G401 (cell line): ENCODE measurements at places on chromosomes 13 and 19. TPM values are rescaled to one million over a fixed set of nuclear protein-coding genes. Genes with fewer than 3 reads are reported as not detected.
A peak's percentile ranks its signal among the peaks of the same experiment; 100 is the strongest.

CEACAM1 gene
- 0.31 and 1.3 TPM in 2 replicates for total RNA-seq

- no peak for DNase-seq
These were observed 59.6 kb downstream of the COL4A2 start for GRCh38 chr13:110366733-110367132.

GRCh38 chr13:50069261-50069660 is 54.0 kb downstream of the KCNRG start:
- DNase-seq: no peak

DNA sequence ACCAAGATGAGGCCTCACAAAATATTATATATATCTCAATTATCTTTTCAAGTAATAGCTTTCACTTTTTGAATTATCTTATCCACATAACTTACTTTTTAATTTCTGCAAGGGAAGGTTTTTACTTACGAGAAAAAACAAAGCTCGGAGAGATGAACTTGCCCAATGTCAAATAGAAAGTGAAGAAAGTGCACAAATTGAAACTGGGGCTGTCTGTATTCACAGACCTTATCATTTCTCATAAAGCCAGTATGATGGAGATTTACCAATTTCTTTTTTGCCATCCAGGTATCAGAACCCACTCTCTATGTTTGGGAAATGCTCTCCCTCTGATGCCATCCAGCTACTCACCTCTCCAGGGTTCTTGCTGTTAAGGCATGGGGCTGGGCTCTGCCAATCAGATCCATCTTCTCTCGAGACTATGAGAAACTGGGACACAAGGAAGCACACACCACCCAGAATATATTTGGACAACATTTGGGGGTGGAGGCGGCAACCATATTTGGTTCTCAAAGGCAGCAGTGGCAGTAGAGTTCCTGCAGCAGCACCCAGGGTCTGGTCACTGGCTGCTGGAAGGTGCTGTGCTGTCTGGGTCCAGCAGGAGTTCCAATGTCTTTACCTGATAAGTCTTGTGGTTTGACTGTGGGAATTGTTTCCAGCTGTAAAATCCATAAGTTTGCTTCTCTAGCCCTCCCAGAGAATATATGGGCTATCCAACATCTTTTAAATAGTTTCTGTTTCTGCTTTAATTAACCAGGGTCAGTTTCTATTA is 45.8 kb upstream of the SCEL start:
- no peak for DNase-seq

NDUFA7 gene
- total RNA-seq: 39.8 and 59.0 TPM in 2 replicates

GRCh38 chr19:47230054-47230920 is 712 bp downstream of the BBC3 start:
- peak; percentile 50 for DNase-seq

ANGPTL8 gene
- not detected in 2 replicates for total RNA-seq

CRLF1 gene
- total RNA-seq: 148 and 169 TPM in 2 replicates

DNA sequence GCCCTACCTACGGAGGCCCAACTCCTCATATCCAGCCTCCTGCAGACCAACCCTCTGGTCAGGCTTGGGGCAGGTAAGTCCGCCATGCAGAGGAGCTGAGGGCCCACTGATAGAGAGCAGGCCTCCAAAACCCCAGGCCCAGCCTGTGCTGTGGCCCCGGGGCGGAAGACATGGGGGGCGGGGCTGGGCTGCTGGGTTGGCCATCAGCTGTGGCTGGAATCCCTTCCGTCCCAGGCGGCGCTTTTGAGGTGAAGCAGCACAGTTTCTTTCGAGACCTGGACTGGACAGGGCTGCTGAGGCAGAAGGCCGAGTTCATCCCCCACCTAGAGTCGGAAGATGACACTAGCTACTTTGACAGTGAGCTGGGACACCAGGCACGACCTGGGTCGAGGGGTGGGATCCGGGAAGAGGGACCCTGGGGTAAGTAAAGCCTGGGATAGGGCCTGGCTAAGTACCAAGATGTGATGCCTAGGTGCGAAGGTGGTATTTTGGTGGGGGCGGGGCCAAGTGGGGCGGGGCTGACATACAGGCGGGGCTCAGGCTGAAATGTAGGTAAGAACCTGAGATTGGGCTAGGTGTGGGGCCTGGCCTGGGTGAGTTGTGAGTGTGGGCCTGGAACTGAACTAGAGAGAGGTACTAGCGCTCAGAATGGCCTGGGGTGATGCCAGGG is 15.4 kb downstream of the DNASE2 start:
- no peak for DNase-seq

- DNase-seq: peak; percentile 97
These were observed 13.9 kb upstream of the MKNK2 start for GRCh38 chr19:2064788-2065524.

RFXAP gene
- total RNA-seq: 11.6 and 12.6 TPM in 2 replicates

FFAR3 gene
- total RNA-seq: not detected in 2 replicates

DNA sequence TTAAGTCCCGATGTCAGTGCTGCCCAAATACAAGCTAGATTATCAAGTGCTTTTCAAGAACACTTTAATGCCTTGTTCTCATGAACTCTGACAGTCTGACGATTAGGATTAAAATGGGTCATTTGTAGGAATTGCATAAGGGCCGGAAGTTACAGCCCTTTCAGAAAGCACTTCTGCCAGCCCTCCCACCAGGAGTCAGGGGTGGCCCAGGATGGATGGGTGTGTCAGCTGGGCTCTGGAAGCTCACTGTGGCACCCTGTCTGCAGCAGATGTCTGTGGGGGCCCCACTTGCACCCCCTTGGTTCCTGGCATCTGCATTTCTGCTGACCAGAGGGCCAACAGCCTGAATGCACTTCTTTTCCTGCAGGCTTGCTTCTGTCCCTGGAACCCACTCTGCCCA is 712.7 kb downstream of the UQCRFS1 start:
- DNase-seq: no peak

- DNase-seq: peak; percentile 45
These were observed 9.1 kb upstream of the LILRB5 start for GRCh38 chr19:54266133-54266532.

GRCh38 chr13:48110132-48110868 is 15.4 kb upstream of the MED4 start:
- DNase-seq: no peak

DNA sequence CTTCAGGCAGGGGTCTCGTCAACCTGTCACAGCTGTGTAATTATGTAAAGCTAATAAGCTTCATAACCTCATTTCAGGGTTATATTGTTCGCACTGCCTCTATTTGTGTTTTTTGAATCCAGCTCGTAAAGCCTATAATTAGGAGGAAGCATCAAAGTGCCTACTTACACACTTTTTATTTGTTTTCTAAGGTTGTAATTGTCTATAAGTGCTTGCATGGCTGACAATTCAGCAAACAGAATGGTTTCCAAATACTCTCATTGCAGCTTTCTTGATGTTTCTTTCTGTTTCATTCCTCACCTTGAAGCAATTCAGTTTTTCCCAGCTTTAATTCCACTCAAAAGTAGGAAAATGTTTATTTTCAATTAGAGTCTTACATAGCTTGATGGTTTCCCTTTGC is 336.3 kb downstream of the HS6ST3 start:
- no peak for DNase-seq

GRCh38 chr13:113477724-113478123 is 12.8 kb downstream of the DCUN1D2 start:
- DNase-seq: no peak

KDELR1 gene
- 137 and 145 TPM in 2 replicates for total RNA-seq

DNA sequence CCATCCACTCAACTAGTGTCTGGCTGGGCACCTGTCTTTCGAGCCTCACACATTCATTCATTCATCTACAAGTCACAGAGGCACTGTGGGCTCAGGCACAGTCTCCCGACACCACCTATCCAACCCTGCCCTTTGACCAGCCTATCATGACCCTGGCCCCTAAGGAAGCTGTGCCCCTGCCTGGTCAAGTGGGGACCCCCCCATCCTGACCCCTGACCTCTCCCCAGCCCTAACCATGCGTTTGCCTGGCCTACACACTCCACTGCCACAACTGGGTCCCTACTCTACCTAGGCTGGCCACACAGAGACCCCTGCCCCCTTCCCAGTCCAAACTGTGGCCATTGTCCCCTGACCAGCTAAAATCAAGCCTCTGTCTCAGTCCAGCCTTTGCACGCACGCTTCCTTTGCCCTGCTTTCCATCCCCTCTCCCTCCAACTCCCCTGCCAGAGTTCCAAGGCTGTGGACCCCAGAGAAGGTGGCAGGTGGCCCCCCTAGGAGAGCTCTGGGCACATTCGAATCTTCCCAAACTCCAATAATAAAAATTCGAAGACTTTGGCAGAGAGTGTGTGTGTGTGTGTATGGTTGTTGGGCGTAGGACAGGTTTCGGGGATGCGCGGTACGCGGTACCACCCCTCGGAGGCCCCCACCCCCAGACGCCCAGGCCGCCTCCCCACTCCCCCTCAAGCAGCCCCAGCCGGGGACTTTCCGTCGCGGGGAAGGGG is 404 bp upstream of the IL27RA start:
- no peak for DNase-seq

GRCh38 chr19:47663911-47664771 is 49.1 kb upstream of the EHD2 start:
- DNase-seq: peak; percentile 59

APOC4 gene
- not detected in 2 replicates for total RNA-seq

TINCR gene
- total RNA-seq: not detected in 2 replicates

SARS2 gene
- 34.2 and 43.0 TPM in 2 replicates for total RNA-seq

DNA sequence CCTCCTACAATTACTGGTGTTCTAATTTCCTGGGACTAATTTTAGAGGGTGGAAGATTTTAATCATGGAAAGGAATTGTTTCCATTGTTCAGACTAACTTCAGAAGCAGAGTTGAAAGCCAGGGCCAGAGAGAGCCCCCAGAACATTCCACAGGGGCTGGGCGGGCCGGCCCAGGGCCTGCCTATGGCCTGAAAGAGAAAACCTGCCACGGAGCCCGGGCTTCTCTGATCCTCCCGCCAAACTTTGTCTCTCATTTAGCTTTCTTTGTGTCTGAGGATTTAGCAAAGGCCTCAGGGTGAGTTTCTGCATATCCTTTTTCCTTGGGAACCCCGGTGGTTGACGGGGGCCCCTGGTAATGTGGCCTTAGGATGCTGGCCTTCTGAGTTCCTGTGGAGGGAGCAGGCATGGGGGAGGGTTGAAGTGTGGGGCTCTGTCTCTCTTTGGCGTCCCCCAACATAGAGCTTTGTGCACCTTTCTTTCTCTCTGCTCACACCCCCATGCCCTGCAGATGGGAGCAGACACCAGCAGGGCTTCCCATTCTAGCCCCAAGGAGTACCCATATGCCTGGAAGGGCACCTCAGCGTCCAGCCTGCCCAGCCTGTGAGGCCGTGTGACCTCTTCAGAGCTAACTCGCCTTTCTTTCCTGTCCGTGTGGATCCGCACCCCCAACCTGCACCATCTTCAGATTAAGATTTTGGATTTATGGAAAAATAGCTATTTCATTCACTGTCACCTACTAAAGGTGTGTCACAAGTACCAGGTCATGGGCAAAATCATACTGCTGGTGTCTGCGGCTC is 539.5 kb downstream of the FGF9 start:
- no peak for DNase-seq

DNA sequence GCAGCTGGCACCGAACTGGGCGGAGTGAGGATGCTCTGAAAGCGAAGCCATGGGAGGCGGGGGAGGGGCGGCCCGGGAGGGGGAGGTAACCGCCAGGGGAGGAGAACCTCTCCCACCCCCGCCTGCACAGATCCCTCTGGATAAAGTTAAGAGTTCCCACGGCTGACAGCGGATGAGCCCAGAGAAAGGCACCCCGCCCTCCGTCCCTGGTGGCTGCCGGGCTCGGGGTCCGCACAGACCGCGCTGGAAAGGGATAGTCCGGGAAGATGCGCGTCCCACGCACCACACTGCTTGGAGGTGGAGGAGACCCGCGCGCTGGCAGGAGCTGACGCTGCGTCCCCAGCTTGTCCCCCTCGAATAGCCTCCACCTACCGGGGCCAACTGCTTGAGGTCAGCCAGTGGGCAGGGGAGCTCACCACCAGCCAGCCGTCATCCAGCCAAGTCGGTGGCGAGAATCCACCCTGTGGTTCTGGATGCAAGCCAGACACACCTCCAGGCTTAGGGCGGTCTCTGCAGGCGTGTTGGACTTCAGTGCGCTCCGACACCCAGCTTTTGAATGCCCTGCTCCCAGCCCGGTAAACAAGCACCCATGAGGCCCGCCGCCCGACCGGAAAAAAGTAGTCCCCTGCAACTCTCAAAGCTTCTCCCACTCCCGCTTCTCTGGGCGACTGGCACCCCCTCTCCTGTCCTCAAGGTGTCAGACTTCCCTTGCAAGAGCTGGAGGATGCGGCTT is at the start of gene TRPC4:
TSS of gene TRPC4 (minus strand) at position 17 of the 733 bp plus-strand sequence. CDS start 86,439 bp downstream, outside the sequence.
- DNase-seq: peak; percentile 16

DNA sequence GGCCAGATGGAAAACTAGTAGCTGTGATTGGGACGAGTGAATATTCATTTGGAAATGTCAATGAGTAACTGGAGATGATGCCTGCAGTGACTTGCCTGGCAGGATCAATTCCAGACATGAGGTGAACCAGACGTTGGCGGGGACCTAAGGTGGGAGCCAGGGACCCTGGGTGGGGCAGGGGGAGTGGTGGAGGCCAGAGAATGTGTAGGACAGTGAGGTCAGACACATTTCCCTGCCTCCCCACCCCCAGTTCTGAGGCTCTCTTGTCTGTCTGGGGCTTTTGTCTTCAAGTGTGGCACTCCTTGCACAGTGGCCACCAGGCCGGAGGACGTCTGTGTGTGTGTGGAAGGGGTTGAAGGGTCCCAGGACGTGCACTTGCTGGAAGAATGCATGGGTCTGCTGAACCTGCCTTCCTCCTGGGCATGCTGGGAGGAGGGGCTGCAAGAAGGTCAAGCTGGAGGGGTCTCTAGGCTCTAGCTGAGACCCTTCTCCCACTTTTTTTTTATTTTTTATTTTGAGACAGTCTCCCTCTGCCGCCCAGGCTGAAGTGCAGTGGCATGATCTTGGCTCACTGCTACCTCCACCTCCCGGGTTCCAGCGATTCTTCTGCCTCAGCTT is 51.6 kb downstream of the CHST8 start:
- no peak for DNase-seq

NLRP9 gene
- total RNA-seq: not detected in 2 replicates

DNA sequence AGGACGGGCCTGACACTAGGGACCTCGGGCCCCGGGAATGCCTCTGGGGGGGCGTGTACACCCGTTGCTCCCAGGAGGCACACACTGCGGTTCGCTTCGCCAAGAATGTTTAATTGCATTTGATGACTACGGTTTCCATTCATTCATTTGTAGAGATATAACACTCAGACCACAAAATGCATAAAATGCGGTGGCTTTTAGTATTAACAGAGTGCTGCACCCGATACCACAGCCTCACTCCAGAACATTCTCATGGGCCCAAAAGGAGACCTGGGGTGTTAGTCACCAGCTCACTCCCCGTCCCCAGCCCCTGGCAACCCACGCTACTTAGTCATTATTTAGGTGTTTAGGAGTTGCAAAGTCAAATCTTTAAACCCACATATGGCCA is 21.8 kb downstream of the HCN2 start:
- no peak for DNase-seq

DNA sequence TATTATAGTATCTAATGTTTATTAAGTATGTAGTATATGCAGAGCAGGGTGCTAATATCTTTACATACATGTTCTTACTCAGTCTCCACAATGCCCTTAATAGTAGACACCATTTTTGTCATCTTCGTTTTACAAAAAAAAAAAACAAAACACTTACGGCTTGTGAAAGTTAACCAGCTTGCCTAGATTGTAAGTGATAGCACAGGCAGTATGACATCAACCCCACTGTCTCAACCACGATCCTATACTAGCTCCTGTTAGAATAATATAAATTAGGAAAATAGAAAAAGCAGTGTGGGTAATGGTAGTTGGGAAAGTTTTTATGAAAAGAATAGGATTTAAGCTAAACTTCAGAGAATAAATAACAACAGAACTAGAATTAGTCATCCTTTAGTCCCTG is 34.3 kb downstream of the MICU2 start:
- DNase-seq: no peak

GRCh38 chr19:5417495-5418436 is 37.5 kb upstream of the ZNRF4 start:
- no peak for DNase-seq

- DNase-seq: no peak
These were observed 9.7 kb downstream of the MBNL2 start for GRCh38 chr13:97231829-97232196.

OR10H1 gene
- total RNA-seq: not detected in 2 replicates
